Activated naive CD4-positive, alpha-beta T cell treated with anti-CD3 and anti-CD28 coated beads, Interleukin-2, amount 50 U/mL, for 72 hours (primary cell): ENCODE measurements at places on chromosomes 6 and 20.

GRCh38 chr6:72939004-72939403 is 286.3 kb downstream of the KHDC1L start:
- no peak for DNase-seq

GRCh38 chr6:111846492-111847409 is 26.5 kb downstream of the FYN start:
- no peak for DNase-seq

DNA sequence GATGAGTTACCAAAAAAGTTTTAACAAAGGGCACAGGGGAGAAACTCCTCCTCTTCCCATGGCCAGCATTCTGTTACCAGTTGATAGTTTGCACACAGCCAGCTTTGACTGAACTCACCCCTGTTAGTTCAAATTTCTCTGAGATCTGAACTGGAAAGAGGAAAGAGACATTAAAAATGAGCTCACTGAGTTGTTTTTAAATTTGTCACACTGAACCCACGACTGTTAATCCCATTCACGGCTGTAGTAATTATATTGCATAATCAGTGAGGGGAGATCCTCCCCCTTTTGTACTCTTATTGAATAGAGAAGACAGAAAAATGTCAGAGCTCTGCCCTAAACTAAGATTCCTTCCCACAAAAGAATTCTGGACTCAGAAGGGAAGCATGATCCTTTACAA is 17.5 kb upstream of the DSP start:
- DNase-seq, result no peak

- DNase-seq, result no peak
These were observed 639 bp upstream of the LBP start for GRCh38 chr20:38345643-38346042.

GRCh38 chr6:149053848-149054558 is 263.5 kb upstream of the TAB2 start:
- DNase-seq, result no peak

DNA sequence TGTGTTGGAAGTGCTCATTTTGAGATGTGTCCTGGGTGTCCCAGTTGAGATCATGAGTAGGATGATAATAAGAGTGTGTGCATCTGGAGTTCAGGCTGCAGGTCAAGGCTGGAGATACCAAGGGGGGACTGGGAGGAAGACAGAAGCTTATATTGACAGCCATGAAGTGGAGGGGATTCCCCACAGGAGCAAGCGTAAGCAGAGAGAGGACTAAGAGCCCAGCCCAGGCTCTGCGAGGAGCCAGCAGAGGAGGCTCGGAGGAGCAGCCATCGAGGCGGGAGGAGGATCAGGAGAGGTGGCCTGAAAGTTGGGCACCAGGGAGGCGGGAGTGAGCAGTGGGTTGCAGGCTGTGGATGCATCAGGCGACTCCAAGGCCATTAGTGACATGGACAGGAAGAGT is 116.2 kb downstream of the SLC24A3 start:
- no peak for DNase-seq

DNA sequence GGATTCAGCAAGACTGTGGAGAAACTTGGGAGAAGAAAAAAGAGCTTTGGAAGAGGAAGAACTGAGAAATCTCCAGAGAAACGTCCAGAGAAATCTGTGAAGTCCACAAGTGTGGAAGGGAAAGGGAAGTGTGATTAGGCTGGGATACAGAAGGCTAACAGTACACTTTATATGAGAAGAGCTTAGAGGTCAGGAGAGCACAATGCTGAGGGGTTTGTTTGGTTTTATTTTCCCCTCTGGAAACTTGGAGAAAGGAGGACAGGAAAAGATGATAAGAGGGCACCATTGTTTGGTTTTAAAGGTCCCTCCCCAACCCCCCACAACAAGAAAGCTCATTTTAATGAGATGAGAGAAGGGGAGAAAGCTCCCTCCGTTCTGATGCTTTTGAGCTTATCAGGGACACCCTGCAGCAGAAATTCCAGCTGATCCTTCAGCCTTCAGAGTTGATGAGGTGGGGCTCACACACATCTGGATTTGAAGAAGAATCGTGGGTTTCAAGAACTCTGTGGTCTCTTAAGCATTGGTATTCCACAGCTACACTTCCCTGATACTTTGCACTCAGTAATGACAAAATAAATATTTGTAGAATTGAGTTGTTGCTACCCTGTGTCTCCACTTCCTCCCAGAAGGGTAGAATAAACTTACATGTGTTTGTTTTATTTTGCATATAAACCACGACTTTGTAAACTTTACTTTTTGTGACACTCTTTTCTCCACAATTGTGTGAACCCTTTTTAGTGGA is 1.9 kb downstream of the NT5E start:
- no peak for DNase-seq

DNA sequence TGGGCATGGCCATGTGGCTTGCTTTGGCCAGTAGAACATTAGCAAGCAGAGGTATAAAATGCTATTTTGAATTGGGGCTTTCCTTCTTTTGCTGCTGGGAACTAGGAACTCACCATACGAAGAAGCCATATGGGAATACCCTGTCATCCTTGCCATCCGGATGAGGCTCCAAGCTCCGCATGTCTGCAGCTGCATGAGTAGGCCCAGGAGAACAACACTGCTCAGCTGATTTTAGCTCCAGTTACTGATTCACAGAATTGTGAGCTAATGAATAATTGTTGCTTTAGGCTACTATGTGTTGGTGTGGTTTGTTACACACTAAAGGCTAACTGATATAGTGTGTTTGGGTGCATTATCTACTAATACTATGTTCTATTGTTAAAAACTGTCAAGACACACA is 2.7 kb upstream of the PLCB4 start:
- DNase-seq, result no peak

DNA sequence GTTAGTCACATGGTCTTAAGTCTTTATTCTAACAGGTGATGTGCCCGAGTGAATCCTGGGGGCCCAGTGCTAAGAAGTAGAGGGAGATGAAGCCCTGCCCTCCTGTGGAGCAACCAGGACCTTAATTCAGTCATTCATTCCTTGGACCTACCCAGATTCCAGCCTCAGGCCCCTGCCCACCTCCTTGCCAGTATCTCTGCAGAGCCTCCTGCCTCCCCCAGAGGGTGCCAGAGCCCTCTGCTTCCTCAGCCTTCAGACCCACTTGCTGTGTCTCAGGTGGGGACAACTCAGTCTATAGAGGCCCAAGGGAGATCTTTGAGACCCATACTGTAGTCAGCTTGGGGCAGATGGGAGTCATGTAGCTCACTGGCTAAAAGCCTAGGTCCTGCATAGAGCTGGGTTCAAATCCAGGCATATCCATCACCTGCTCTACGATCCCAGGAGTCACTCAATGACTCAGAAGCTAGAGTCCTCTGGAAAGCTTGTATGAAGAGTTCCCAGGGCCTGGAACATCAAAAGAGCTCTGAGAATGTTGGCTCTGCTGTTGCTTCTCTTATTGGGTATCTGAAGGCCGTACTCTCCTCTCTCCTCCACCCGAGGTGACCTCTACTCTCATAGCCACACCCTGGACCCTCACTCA is 3.9 kb upstream of the SIGLEC1 start:
- DNase-seq, result peak; percentile 29

- no peak for DNase-seq
These were observed 78.1 kb downstream of the CFAP61 start for GRCh38 chr20:20130399-20130798.

DNA sequence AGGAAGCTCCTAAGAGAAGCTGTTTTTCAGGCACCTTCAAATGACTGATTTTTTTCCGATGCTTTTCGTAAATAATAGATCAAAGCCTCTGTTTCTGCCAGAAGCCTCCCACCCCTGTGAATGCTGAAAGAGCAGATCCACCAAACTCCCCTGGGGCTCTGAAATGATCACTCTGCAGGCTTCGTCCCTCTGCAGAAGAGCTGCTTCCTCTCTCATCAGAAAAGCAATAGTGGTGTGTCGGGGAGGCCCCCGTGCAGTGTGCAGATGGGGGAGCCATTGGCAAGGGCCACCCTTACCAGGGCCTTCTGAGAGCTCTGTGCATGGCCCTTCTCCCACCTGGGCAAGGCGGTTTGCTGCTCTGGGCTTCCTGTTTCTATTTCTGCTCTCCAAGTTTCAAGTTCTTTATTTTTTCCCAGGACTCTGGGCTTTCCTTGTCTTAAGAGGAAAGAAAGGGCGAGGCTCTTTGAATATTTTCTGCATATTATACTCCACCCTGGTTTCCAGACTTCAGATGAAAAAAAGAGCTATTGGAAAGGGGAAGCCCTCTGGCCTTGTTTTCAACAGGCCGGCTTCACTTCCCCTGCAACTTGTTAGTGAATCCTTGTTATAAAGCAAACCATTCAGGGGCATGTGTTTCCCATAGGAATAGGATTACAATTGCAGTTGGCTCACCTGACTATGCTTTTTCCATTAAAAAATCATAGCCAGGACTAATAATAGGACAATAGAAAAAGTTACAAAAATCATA is 155.2 kb downstream of the TTLL2 start:
- no peak for DNase-seq

DNA sequence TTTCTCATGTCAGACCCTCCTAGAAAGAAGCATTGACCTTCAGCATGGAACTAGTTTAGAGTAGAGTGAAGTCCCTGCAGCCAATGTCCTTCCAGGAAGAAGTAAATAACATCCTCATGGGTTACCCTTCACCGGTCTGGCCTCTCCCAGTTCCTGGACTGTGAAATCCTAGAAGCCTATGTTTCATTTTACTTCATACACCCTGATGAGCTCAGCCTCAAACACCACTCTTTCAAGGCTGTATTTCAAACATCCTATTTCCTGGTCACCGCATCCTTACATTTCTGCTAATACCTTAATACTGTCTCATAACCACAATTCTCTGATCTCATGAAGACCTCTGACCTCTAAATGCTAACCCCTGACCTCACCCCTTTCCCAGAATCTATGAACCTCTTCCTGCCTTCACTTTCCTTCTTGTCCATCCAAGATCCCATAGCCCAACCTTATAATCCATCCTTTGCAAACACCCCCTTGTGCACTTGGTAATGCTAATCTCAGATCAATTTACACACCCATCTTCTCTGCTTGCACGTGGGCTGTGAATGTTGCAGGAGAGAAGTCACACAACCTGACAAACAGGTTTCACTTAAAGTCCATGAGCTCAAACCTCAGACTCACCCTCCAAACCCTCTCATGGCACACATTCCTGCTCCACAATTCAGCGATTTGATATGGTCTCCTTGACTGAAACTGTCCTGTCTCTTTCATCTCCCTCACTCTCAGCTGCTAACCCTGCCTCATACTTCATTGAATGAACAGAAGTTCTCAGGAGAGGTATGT is 30.2 kb downstream of the SLC2A10 start:
- DNase-seq, result no peak

GRCh38 chr6:18142591-18142861 is 12.4 kb downstream of the TPMT start:
- DNase-seq, result no peak

- no peak for DNase-seq
These were observed 71.9 kb upstream of the PLCB4 start for GRCh38 chr20:8996817-8997512.

DNA sequence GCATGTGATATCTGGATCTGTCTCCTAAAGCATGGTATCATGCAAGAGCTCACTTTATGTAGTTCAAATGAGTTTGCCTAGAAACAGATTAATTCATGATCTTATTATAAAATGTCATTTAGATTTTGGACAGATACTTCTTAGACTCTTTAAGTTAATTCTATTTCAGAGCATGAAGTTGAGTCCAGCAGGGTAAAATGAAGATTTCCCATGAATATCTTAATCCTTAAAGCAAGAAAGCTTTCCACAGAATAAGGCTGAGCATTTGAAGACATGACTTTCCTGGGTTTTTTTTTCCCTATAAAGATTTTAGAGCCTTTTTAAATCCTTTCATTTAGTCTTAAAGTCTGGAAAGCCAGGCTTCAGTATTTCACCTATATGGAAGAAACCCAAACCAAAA is 556.0 kb upstream of the GJE1 start:
- DNase-seq, result no peak

GRCh38 chr6:52195886-52196285 is 9.7 kb downstream of the IL17A start:
- no peak for DNase-seq

DNA sequence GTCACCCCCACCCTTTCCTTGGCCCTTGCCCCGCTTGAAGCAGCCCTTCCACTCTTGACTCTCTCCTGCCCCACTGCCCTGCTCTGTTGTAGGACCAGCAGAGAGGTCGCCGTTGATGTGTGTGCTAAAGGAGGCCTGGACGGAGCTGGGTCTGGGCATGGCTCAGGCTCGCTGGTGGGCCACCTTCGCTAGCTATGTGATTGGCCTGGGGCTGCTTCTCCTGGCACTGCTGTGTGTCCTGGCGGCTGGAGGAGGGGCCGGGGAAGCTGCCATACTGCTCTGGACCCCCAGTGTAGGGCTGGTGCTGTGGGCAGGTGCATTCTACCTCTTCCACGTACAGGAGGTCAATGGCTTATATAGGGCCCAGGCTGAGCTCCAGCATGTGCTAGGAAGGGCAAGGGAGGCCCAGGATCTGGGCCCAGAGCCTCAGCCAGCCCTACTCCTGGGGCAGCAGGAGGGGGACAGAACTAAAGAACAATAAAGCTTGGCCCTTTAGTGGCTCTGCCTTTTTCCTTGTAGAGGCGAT is 3.0 kb downstream of the SMPD2 start:
- DNase-seq, result no peak

DNA sequence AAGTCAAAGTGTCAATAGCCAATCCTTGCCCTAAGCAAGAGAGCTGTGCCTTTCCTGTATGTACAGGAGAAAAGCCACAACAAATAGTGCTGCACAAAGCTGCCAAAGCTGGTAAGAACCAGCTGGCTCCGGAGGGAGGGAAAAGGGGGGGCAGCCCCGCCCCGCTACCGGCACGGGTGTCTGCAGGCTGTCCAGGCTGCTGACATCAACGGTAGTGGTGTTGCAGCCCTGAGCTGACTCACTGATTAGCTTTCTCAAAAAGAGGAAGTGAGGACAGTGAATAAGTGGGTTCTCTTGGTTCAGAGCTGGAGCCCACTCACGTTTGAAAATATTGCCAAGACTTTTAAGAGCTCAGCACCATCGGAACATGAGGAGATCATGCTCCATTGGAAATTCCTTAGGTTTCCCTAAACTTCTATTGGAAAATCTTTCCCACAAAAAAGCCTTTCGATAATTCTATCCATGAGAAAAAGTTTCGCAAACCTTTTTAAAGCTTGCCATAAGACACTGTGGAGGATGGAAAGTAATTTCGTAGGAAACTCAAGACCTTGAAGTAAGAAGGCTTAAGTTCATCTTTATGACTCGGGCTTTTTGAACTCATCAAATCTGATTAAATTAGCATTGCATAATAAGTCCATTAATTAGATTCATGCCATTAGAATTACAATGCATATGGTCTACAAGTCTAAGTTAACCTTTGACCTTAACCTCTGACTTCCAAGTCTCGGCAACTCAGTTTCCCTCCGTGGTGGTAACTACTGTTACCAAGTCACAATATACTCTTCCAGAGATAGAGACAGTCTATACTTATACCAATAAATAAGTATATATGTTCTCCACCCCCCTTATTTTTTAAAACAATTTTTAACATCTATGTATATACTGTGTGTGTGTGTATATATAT is 67.0 kb downstream of the TNFRSF21 start:
- DNase-seq, result peak; percentile 23

- no peak for DNase-seq
These were observed 12.5 kb downstream of the CAP2 start for GRCh38 chr6:17405944-17406245.

DNA sequence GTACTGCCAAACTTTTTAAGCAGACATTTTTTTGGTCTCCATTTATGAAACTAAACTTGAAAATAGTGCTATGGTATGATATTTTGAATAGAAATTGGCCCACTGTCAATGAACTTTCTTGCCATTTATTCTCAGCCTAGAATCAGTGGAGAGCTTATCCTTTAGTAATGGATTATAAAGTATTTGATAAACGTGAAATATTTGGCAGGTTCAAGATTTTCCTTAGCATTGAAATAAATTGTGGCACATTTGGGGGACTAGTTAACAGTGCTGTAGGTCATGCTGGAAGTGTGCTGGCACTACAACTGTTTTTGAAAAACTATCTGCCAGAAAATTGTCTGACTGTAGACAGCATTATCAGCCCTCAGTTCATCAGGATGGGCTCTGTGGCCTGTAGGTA is 2.1 kb downstream of the PRSS35 start:
- DNase-seq, result no peak
